ENCODE measurements at places on chromosomes 12 and 14. TPM values are rescaled to one million over a fixed set of nuclear protein-coding genes. Genes with fewer than 3 reads are reported as not detected.

TCL1B gene
- not detected for total RNA-seq

CLEC1B gene
- not detected for total RNA-seq

SYNDIG1L gene
- not detected for total RNA-seq

CLEC4D gene
- total RNA-seq = not detected

ARHGDIB gene
- total RNA-seq = 7.1 TPM

IAPP gene
- total RNA-seq = not detected

ATL1 gene
- total RNA-seq = 5.6 TPM

SCNN1A gene
- total RNA-seq = 0.30 TPM

RD3L gene
- not detected for total RNA-seq
